ENCODE measurements at places on chromosomes 6 and 20.

GRCh38 chr6:87944541-87944954 lies 103.1 kb upstream of the SPACA1 start:
- H3K27me3 ChIP-seq: no peaks in the 10 kb centered on the region
- no peaks in the 10 kb centered on the region for H3K36me3 ChIP-seq
- H3K27ac ChIP-seq: no peak overlapping the region
- no peak overlapping the region for H3K4me3 ChIP-seq

DNA sequence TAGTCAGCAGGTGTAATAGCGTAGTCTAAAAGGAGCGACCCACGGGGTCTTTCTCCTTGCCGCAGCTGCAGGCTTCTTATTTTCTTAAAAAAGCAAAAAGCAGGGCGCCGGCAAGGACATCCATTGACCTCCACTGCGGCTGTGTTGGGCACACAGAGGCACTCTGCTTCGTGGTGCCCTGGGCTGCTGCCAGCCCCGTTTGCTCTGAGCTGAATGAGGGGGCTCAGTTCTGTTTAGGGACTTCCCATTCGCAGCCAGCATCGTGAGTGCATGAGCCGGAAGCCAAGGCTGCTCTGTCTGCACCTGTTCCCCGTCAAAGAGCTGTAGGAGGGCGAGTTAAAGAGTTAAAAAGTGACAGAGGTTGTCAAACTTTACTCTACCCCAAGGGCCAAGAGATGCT lies 1.7 kb upstream of the SLC22A2 start:
- H3K36me3 ChIP-seq: no peaks in the 10 kb centered on the region
- DNase-seq: no peak
- H3K27me3 ChIP-seq: no peaks in the 10 kb centered on the region
- no peak overlapping the region for H3K27ac ChIP-seq
- H3K4me3 ChIP-seq: no peak overlapping the region

DNA sequence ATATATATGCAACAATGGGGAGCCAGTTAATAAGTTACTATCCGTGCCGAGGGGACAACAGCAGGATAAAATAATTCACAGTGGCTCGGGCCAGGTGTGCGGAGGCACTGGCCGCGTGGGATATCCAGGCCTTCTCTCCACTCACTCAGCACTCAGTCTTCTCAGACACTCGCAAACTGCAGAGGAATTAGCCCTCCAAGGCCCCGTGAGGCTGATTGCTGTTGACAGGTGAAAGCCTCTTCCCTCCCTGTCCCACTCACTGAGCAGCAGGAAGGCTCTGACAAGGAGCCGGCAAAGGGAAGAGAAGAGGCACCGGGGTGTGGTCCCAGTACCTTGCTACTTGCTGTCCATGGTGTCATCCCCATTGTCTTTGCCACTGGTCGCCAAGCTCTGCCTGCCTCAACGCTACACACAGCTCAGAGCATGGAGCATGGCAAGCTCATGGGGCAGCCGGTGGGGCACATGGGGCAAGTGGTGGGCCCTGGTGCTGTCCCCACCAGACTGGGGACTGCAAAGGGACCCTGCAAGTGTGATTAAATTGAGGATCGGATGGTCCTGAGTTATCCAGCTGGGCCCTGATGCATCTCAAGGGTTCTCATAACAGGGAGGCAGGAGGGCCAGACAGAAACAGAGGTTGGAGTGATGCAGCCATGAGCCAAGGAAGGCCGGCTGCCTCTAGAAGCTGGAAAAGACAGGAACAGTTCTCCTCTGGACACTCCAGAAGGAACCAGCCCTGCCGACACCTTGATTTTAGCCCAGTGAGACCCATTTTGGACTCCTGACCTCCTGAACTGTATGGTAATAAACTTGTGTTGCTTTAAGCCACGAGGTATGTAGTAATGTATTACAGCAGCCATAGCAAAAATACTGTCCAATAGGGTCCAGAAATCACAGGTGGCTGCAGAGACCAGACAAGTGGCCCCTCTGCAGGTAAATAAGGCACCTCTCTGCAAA lies 119.7 kb downstream of the PSMB1 start:
- no peak overlapping the region for H3K27ac ChIP-seq
- peaks cover 4% of the 10 kb centered on the region for H3K36me3 ChIP-seq
- peaks cover 12% of the 10 kb centered on the region for H3K4me1 ChIP-seq

GRCh38 chr20:18988701-18989100 lies 175.1 kb downstream of the SCP2D1 start:
- H3K27ac ChIP-seq: no peak overlapping the region
- H3K4me3 ChIP-seq: no peak overlapping the region
- no peaks in the 10 kb centered on the region for H3K36me3 ChIP-seq
- DNase-seq: no peak

GRCh38 chr20:20395903-20396568 lies 28.1 kb downstream of the INSM1 start:
- H3K27ac ChIP-seq: peak overlapping the region; percentile 93
- H3K36me3 ChIP-seq: peaks cover 5% of the 10 kb centered on the region
- peak; percentile 31 for DNase-seq
- H3K4me3 ChIP-seq: peak overlapping the region; percentile 53
- peaks cover 42% of the 10 kb centered on the region for H3K4me1 ChIP-seq

- no peak overlapping the region for H3K4me3 ChIP-seq
- no peaks in the 10 kb centered on the region for H3K36me3 ChIP-seq
- DNase-seq: no peak
- H3K27ac ChIP-seq: no peak overlapping the region
- no peaks in the 10 kb centered on the region for H3K27me3 ChIP-seq
- peaks cover 11% of the 10 kb centered on the region for H3K4me1 ChIP-seq
Observed at GRCh38 chr6:13220266-13220665, 108.1 kb downstream of the TBC1D7 start.

GRCh38 chr20:63400486-63401210 lies 39.5 kb upstream of the CHRNA4 start:
- no peak overlapping the region for H3K4me3 ChIP-seq
- no peaks in the 10 kb centered on the region for H3K4me1 ChIP-seq
- no peaks in the 10 kb centered on the region for H3K36me3 ChIP-seq
- DNase-seq: no peak
- H3K27ac ChIP-seq: no peak overlapping the region
- H3K27me3 ChIP-seq: peaks cover 3% of the 10 kb centered on the region

DNA sequence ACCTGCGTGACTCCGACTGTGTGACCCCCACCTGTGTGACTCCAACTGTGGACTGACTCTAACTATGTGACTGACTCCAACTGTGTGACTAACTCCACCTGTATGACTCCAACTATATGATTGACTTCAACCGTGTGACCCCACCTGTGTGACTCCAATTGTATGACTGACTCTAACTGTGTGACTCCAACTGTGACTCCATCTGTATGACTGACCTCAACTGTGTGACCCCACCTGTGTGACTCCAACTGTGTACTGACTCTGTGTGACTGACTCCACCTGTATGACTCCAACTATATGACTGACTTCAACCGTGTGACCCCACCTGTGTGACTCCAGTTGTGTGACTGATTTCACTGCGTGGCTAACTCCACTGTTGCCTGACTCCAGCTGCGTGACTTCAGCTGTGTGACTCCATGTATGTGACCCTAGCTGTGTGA lies 38.6 kb downstream of the SYNJ2 start:
- H3K27me3 ChIP-seq: peaks cover 53% of the 10 kb centered on the region
- H3K4me3 ChIP-seq: no peak overlapping the region
- no peaks in the 10 kb centered on the region for H3K36me3 ChIP-seq
- H3K27ac ChIP-seq: peak overlapping the region; percentile 43
- no peak for DNase-seq

GRCh38 chr6:169363590-169363989 lies 109.9 kb upstream of the THBS2 start:
- no peak for DNase-seq
- H3K36me3 ChIP-seq: no peaks in the 10 kb centered on the region
- H3K27me3 ChIP-seq: no peaks in the 10 kb centered on the region
- H3K27ac ChIP-seq: no peak overlapping the region
- peaks cover 5% of the 10 kb centered on the region for H3K4me1 ChIP-seq

GRCh38 chr6:11111769-11112437 lies 378 bp upstream of the ERVFRD-1 start:
- no peaks in the 10 kb centered on the region for H3K27me3 ChIP-seq
- H3K4me1 ChIP-seq: peaks cover 14% of the 10 kb centered on the region
- H3K36me3 ChIP-seq: peaks cover 6% of the 10 kb centered on the region

DNA sequence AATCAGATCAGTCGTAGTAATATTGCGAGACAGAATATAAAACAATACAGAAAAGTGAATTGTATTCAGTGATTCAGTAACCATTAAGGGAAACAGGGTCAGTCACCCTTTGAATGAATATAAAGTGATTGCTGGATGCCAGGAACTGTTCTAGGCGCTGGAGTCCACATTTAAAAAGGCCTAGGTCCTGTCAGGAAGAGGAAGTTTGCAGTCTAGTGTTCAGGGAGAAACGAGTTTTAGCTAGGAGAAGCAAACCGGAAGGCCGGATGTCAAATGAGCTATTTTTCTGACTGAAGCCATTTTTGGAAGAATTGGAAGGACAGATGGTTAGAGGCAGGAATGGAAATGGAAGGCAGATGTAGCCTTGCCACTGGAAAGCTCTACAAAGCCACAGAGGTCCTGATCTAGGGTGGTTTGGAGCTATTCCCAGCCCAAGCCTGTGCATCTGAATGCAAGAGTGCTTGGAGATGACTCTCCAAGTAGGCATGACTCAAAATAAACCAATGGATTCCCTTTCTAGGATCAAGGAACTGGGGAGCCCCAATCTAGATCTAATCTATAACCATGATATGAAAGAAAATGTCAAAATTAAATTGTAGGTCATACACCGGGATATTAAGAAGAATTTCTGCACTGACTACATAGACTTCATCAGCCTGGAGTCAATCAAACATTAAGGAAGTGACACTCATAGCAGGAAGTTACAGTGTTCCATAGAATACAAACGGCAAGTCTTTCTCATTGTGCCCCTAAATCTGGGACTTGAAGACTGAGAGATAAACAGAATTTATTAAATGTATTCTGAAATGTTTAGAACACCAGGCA lies 36.8 kb upstream of the CDKAL1 start:
- H3K27ac ChIP-seq: peak overlapping the region; percentile 53
- H3K4me3 ChIP-seq: no peak overlapping the region
- no peak for DNase-seq
- no peaks in the 10 kb centered on the region for H3K4me1 ChIP-seq
- no peaks in the 10 kb centered on the region for H3K27me3 ChIP-seq

DNA sequence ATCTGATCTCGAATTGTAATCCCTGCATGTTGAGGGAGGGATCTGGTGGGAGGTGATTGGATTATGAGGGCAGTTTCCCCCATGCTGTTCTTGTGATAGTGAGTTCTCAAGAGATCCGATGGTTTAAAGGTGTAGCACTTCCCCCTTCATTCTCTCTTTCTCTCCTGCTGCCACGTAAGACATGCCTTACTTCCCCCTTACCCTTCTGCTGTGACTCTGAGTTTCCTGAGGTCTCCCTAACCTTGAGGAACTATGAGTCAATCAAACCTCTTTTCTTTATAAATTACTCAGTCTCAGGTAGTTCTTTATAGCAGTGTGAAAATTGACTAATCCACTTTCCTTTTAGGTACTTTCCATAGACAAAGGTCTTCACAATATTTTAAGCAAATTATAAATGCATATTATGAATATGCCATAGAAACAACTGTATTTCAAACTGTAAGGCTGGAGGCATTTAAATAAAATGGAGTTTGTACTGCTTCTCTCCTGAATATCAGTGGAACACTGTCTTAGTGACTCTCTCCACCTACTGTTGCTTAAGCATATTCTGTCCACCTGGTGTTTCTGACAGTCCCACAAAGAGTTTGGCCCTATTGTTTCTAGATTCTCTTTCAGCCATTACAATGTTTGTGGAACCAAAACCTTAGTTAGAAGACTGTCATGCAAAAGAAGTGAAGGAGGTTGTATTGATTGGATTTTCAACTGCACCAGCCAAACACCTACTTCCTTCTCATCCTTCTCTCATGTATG lies 24.3 kb upstream of the IL17A start:
- no peak for DNase-seq
- H3K36me3 ChIP-seq: no peaks in the 10 kb centered on the region
- peaks cover 12% of the 10 kb centered on the region for H3K27me3 ChIP-seq
- H3K4me1 ChIP-seq: no peaks in the 10 kb centered on the region

DNA sequence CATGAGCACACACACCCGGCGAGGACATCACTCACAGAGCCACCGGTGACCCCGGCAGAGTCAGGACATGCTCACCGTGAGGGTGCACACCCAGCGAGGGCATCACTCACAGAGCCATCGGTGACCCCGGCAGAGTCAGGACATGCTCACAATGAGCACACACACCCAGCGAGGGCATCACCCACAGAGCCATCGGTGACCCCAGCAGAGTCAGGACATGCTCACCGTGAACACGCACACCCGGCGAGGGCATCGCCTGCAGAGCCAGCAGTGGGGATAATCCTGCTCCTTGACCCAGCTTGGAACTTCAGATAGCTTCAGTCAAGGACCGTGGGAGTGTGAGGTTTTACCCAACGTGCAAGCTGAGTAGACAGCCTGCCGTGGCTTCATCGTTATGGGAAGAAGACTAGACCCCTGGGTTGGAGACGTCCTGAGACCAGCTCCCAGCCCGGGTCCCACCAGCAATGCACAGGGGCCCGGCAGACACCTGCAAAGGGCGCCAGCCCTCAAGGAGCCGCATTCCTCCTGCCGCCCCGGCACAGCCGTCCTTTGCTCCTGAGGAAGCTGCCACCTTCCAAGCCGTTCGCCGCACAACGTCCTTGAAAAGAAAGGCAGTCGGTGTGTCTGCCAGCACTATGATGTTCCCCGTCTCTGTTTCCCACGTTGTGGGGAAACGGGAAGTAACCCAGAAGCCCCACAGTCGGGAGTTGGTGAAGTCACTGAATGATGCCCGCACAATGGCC lies 192.3 kb downstream of the DLL1 start:
- H3K27me3 ChIP-seq: peaks cover 41% of the 10 kb centered on the region
- no peak overlapping the region for H3K27ac ChIP-seq
- H3K4me1 ChIP-seq: peaks cover 10% of the 10 kb centered on the region
- no peaks in the 10 kb centered on the region for H3K36me3 ChIP-seq

DNA sequence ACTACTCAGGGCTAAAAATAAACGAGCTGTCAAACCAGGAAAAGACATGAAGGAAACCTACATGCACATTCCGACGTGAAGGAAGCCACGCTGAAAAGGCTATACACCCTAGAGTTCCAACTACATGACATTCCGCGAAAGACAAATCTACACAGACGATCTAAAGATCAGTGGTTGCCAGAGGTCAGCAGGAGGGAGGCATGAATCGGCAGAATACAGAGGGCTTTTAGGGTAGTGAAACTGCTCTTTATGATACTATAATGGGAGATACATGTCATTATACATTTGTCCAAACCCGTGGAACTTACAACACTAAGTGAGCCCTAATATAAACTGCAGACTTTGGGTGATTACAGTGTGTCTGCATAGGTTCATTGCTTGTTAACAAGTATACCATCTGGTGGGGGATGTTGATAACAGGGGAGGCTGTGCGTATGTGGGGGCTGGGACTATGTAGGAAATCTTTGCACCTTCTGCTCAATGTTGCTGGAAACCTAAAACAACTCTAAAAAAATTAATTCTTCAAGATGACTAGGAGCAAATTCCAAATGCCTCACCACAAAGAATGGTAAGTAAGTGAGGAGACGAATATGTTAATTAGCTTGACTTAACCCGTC lies 132.2 kb upstream of the CDH4 start:
- H3K27me3 ChIP-seq: no peaks in the 10 kb centered on the region
- H3K4me1 ChIP-seq: peaks cover 16% of the 10 kb centered on the region

GRCh38 chr6:133767357-133767970 lies 121.4 kb upstream of the TCF21 start:
- no peak for DNase-seq
- no peaks in the 10 kb centered on the region for H3K36me3 ChIP-seq
- H3K27me3 ChIP-seq: no peaks in the 10 kb centered on the region
- no peak overlapping the region for H3K27ac ChIP-seq
- H3K4me1 ChIP-seq: no peaks in the 10 kb centered on the region

All from neural crest cell (in vitro differentiated cells).